ENCODE measurements at places on chromosomes 13 and 19.

- DNase-seq = no peak
Measured at GRCh38 chr13:41652735-41653361, 195.5 kb downstream of the RGCC start.

DNA sequence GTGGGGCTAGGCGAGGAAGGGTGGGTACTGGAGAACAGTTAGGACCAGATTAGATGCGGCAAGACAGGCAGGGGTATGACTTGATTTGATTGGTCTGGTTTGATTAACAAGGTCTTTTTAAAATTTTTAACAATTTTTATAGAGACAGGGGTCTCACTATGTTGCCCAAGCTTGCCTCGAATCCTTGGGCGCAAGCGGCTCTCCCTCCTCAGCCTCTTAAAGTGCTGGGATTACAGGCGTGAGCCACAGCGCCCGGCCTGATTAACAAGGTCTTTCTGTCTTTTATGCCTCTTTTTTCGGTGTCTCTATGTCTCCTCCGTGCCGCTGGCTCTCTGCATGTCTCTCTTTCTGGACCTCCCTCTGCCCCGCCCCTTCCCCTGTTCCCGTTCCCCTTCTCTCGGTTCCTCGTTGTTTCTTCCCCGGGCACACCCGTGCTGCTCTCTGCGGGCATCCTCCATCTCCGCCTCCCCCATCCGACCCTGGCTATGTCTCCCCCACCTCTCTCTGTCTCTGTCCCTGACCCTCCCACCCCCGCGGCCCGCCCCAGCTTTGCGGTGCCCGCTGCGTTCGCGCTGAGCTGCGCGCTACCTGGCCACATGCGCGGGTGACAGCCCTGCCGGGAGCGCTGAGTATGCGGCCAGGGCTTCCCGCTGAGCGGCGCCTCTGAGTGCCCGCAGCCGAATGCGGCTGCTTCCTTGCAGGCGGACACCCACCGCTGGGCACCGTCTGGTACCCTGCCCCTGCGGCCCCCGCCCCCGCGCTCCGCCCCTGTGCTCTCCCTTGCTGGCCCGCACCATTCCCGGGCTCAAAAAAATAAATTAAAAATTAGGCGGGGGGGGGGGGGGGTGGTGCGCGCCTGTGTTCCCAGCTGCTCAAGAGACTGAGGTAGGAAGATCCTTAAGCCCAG lies 8.1 kb upstream of the SDHAF1 start:
- DNase-seq = peak; percentile 16

DNA sequence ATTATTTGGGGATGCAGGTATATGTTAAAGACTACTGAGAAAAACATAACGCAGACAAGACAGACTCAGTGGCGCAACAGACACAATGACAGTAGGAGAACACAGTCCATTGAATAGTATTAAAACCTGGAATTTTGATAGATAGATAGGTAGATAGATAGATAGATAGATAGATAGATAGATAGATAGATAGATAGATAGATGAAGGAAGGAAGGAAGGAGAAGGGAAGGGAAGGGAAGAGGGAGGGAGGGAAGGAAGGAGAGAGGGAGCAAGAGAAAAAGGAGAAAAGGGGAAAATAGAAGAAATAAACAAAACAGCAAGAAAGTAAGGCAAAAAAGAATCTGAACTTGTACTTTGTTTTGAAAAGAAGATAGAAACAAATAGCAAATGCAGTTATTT lies 404.5 kb downstream of the FOXO1 start:
- DNase-seq = no peak

- no peak for DNase-seq
Measured at GRCh38 chr19:29511768-29512167, 14.0 kb upstream of the VSTM2B start.

- no peak for DNase-seq
Measured at GRCh38 chr19:35430409-35431144, 17.5 kb upstream of the FFAR2 start.

- DNase-seq = no peak
Measured at GRCh38 chr19:35776102-35776788, 881 bp downstream of the ARHGAP33 start.

GRCh38 chr19:52778811-52779210 lies 7.8 kb downstream of the ZNF600 start:
- no peak for DNase-seq

DNA sequence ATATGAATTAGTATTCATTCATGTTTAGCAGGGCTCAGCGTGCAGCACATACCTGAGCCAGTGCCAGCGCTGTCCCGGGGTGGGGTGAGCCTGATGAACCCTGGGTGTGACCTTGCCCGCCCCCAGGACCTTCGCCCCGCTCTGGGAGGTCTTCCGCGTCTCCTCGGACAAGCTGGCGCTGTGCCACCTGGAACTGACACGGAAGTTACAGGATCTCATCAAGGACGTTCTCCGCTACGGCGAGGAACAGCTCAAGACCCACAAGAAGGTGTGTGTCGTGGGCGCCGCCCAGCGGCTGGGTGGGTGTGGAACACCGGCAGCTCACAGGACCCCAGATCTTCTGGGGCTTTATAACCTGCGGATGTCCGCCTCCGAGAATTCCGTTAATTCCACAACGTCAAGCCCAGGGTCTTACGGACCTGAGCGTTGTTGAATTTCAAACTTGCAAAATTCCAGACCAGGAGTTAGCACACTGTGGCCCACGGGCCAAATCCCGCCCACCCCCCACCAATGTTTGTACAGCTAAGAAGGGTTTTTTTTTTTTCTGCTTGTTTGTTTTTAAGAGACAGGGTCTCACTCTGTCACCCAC lies 15.4 kb downstream of the FCHO1 start:
- DNase-seq = no peak

GRCh38 chr19:32469795-32470194 lies 64.2 kb downstream of the DPY19L3 start:
- DNase-seq = no peak

- no peak for DNase-seq
Measured at GRCh38 chr19:40200341-40201099, 9.3 kb downstream of the MAP3K10 start.

- peak; percentile 70 for DNase-seq
Measured at GRCh38 chr13:100124265-100124664, 35.4 kb downstream of the PCCA start.

GRCh38 chr13:25468325-25469168 lies 96.8 kb downstream of the ATP8A2 start:
- DNase-seq = peak; percentile 85

GRCh38 chr19:54077334-54077733 lies 3.8 kb downstream of the TARM1 start:
- DNase-seq = no peak

GRCh38 chr13:97757807-97758206 lies 195.7 kb upstream of the IPO5 start:
- no peak for DNase-seq

GRCh38 chr19:41872775-41873647 lies 4.1 kb upstream of the CD79A start:
- peak; percentile 79 for DNase-seq

- DNase-seq = no peak
Measured at GRCh38 chr13:108342369-108343289, 73.1 kb downstream of the TNFSF13B start.

DNA sequence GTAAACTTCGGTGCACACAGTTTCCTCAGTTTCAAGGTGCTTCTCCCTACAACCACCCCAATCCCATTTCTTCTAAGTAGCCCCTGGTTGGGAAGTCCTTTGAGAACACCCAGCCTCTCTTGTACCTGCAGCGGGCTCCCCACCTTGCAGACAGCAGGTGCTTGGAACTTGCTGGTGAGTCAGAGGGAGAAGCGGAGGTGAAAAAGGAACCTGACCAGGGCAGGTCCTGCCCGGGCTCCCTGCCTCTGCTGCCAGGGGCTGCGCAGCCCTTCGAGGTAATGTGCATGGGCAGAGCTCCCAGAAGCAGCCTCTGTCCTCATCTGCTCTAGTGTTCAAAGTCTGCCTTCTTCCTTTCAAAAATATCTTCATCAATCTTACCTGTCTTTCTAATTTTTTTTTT lies 274.0 kb upstream of the SOX1 start:
- DNase-seq = no peak

- DNase-seq = no peak
Measured at GRCh38 chr19:35558400-35559280, 4.8 kb downstream of the ATP4A start.

- DNase-seq = no peak
Measured at GRCh38 chr19:40341601-40342482, 6.4 kb downstream of the C19orf47 start.

- no peak for DNase-seq
Measured at GRCh38 chr19:6250024-6250615, 29.7 kb downstream of the MLLT1 start.

GRCh38 chr13:112795277-112795676 lies 105.4 kb downstream of the ATP11A start:
- DNase-seq = no peak

GRCh38 chr13:46402178-46402577 lies 15.1 kb upstream of the RUBCNL start:
- DNase-seq = no peak

DNA sequence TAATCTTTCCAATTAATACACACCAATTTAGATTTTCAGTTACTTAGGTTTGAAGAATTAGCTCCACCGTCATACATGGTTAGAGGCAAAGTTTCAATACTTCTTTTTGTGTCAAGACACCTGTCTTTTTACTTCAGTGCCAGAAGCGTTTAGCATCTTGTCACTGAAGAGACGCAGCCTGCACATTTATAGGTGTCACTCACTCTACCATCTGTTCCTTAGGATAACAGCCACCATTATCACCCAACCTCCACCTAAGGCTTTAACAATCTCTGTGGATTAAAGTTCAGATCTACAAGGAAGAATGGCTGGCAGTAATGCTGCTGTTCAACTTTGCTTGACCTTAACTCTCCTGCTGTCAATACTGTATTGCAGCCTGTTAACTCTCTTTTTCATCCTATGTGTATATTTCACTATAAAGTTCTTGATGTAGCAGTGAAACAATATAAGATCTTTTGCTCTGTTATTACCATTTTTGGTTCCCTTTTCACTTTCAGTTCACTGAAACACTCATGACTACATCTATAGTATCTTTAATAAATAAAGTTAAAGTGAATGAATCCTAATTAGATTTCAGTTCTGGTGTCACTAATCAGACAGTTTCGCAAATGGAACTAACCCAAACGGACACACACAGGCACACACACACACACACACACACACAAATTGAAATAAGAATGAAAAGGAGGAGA lies 435.6 kb downstream of the PCDH9 start:
- DNase-seq = no peak

DNA sequence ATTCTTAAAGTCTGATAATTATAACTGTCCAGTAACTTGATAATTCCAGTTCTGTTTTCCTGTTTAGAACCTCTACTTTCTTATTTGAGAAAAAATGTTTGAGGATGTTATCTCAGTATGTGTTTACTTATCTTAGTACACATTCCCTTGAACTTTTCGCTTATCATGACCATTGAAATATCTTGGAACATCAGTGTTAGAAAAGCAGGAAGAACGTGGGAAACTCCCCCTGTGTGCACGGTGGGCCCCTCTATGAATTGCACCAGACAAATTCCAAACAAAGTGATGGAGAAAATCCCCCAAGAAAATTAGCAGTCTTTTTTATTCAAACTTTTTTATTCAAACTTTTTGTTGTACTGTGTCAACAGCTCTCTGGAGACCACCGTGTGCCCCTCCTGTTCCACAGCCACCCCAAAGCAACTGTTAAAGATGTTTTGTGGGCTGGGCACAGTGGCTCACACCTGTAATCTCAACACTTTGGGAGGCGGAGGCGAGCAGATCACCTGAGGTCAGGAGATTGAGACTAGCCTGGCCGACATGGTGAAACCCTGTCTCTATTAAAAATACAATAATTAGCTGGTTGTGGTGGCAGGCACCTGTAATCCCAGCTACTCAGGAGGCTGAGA lies 78.3 kb upstream of the PEG3 start:
- no peak for DNase-seq

GRCh38 chr13:99301056-99301838 lies 6.0 kb downstream of the GPR183 start:
- no peak for DNase-seq

DNA sequence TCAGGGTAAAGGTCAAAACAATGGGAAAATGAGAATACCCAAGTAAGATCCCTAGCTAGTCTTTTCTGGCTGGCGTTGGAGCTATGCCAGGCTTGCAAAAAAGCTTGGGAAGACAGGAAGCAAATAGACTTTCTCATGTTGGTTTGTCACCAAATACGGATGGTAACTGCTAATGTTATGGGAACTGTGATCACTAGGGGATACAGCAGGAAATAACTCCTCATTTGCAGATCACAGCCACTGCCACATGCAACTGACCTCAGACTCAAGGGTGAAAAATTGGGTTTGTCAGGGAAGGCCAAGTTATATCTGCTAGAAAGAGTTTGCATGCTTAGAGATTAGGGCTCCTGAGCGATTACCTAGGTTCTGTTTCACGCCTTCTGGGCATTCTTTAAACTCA lies 162.9 kb downstream of the NHLRC3 start:
- DNase-seq = no peak

GRCh38 chr19:3949997-3950859 lies 17.4 kb downstream of the NMRK2 start:
- DNase-seq = no peak

- no peak for DNase-seq
Measured at GRCh38 chr13:39836038-39836437, 180.6 kb downstream of the COG6 start.

DNA sequence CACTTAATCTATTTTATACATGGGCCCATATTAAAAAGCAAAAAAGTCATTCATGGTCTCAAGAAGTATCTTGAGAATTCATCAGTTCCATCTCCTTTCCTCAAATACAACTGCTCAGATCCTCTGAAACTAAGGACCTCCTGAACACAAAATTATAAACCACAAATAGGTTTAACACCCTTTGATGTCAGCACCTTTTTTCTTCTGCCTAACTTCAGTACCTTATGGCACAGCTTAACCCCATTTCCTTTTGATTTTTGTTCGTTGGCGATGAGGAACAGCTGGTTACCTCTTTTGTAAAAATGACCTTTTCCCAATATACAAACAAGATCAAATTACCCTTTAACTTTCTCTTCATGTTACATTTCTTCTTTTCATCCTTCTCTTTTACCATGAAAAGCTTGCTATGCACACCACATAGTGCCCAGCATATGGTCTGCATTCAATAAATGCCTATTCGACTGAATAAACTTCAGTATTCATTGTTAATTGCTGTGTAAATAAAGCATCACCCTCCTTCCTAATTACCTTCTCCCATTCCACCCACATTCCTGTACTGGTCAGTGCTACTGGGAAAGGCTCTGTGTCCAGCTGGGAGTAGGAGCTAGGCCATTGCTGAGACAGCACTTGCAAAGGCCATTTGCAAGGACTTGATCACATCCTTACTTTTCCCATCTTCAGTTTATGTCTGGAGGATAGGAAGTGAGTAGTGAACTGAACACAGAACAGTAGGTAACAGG lies 317.9 kb downstream of the SHISA2 start:
- DNase-seq = no peak

DNA sequence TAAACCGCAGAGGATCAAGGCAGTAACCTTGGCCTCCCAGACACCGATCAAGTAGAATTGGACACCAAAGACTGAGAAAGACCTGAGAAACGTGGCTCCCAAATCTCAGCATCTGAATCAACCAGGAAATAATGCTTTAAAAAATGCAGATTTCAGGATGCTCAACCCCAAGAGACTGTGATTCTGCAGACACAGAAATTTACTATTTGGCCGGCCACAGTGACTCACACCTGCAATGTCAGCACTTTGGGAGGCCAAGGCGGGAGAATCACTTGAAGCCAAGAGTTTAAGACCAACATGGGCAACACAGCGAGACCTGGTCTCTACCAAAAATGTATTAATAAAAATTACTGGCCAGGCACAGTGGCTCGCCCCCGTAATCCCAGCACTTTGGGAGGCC lies 6.2 kb downstream of the ABCC4 start:
- no peak for DNase-seq

Measured in NCI-H1930 (cell line).